ENCODE measurements at places on chromosomes 2 and 18. TPM values are rescaled to one million over a fixed set of nuclear protein-coding genes. Genes with fewer than 3 reads are reported as not detected.

Gene LCT
- total RNA-seq = not detected

Gene SFT2D3
- total RNA-seq = 2.4 TPM

Gene CTAGE1
- total RNA-seq = not detected

Gene FAP
- total RNA-seq = 3.0 TPM

Gene SPP2
- not detected for total RNA-seq

Gene GALR1
- not detected for total RNA-seq

Gene CRYGC
- not detected for total RNA-seq

Gene PPP4R1
- 147 TPM for total RNA-seq

Gene CYP27A1
- 0.44 TPM for total RNA-seq
